Activated CD4-positive, CD25-positive, alpha-beta regulatory T cell treated with anti-CD3 and anti-CD28 coated beads, Interleukin-2, amount 50 U/mL, for 16 hours (primary cell): ENCODE measurements at places on chromosomes 11 and 22.

DNA sequence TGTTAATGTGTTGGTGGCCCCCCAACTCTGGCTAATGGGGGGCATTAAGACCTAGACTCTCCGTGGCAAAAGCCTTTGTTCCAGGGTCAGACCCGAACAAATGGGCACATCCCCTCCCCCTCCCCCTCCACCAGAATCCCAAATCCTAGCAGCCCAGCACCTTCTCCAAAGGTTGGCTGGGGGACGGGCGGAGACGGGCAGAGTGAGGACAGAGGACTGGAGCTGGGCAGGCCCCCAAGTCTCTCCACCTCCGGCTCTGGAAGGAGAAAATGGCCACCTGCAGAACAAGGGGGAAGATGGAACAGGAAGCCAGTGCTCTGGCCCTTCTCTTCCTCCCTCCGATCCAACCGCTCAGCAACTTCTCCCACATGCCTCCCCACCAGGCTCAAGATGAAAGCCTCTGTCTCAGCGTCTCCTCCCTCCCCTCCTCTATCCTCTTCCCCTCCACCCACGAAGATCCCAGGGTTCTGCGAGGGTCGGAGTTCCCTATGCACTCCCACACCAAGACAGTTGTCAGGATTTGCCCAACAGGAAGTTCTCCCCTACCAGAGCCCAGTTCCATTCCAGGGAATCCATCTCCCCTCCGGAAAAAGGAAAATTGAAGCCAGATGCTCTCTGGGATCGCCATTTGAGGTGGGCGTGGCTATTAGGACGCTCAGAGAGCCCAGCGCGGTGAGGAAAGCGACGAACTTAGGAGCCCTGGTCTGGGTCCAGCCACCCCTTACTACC is 20.1 kb downstream of the ADA2 start:
- no peak for DNase-seq

DNA sequence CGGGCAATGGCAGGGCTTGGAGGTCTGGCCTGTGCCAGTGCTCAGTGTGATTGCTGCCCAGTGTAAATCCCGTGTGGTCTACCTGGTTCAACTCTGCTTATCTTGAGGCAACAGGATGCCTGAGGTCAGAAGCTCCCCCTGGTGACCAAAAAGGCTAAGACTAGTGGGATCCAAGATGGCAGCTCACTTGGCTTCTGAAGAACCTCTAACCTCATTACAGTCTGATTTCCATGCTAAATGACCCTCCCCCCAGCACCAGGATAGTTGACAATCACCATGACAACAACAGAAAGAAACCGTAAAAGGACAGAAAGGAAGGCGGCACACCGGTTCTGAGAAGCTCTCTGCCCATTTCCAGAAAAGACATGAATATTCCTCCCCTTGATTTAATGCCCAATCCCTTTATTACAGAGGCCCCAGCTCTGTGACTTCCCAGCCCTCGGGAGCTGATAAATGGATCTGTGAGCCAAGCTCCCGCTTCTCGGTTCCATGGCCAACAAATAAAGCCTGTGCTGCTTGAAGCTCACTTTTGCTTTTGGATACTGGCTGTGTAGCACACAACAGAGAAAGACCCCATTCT is 398.4 kb downstream of the CTTN start:
- DNase-seq = no peak

GRCh38 chr22:31398231-31398630 is 1.2 kb upstream of the DRG1 start:
- DNase-seq = no peak

GRCh38 chr11:91394073-91394726 is 830.4 kb upstream of the FAT3 start:
- DNase-seq = no peak

DNA sequence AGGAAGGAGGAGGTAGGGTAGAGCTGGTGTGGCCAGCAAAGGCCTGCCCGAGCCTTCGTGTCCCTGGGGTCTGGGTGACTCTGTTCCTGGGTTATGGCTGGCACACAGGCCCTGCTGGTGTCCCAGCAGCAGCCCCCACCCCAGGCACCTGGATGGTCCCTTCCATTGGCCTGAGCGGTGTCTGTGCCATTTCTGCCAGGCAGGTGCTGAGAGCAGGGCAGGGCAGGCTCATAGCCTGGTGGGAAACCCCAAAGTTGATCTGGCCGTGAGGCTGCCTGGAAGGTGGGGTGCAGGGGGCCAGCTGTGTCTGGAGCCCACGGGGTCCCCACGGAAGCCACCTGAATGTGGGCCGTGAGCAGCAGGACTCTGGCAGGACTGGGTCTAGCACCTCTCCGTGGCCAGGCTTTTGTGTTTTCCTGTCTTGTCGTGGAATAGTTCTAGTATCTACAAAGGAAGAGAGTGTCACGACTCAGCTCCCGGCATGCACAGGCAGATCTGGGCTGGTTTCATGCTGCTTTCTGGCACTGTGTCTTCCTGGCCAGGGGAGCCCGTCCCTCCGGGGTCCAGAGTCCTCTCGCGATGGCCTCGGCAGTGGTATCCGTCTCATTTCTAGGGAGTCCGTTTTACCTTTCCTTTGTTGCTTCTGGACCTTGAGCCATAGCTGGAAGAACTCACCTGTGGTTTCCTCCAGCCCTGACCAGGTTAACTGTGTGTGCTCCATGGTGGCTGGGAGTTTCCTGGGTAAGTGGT is 83.7 kb downstream of the KCNQ1 start:
- no peak for DNase-seq

GRCh38 chr22:40721266-40721665 is 42.0 kb downstream of the MCHR1 start:
- DNase-seq = no peak
